Activated CD4-positive, alpha-beta T cell treated with anti-CD3 and anti-CD28 coated beads, Interleukin-2, amount 50 U/mL, for 16 hours (primary cell): ENCODE measurements at places on chromosomes 7 and 10.

DNA sequence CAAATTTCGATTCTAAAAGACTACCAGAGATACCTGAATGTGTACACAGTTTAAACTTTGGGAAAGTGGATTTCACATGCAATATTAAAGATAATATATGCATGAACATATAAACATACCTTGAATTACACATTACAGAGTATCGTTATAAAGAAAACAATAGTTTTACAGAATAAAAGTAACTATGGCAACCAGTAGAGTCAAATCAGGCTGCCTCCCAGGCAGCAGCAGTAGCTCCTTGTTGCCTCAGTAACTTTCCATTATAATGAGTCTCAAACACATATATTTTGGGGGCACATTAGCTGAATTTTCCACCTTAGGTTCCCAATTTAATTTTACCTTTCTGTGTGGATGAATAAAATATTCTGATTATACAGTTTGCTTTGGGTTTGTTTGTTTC is 164.4 kb upstream of the FEZF1 start:
- DNase-seq = no peak

DNA sequence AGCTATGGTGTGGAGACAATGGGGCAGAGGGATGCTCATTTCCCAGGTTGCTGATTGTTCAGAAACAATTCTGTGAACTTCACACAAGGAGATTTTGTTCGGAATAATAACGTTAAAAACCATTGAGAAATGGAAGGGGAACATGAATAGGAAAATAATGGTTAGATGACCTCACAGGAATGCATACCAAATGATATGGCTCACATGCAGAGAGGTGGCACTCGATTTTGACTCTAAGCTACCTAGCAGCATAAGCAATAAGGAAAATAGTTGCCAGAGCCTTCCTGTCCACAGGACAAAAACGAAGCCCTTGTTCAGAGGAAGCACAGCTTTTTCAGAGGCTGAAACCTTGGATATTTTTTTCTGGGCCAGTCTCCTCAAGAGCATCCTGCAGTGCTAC is 293.1 kb downstream of the ZEB1 start:
- no peak for DNase-seq

DNA sequence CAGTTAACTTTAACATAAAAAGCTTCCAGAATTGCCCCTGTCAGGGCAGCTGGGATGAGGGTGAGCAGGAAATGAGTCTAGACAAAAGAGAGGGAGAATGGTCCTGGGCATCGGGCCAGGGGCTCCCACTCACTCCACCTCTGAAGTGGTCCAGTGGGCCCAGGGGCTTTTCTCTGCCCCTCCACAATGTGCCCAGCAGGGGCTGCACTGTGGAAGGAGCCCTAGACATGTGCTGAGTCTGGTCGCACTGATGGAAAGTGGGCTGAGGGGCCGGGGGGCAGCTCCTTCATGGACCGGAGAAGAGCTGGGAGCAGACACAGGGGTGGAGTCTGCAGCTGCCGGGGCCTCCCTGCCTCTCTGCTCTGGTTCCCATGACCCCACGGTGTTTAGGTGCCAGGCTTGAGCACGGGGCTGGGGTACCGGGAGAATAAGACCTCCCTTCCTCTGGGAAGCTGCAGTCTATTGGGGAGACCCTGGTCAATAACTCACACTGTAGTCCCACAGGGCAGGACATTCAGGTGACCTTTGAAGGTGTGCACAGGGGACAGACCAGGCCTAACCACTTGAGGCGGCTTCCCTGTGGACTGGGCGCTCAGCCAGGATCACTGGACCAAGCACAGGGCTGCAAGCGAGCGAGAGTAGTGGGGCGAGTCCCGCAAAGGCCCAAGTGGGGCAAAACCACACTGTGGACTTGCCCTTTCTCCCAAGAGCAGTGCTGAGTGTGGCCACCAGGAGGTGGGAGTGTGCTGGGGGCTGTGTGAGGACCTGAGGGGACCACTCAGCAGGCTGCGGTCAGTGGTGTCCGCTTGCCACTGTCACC is 6.1 kb downstream of the ADCY1 start:
- no peak for DNase-seq

GRCh38 chr10:58838561-58839208 is 326.0 kb downstream of the BICC1 start:
- DNase-seq = no peak

DNA sequence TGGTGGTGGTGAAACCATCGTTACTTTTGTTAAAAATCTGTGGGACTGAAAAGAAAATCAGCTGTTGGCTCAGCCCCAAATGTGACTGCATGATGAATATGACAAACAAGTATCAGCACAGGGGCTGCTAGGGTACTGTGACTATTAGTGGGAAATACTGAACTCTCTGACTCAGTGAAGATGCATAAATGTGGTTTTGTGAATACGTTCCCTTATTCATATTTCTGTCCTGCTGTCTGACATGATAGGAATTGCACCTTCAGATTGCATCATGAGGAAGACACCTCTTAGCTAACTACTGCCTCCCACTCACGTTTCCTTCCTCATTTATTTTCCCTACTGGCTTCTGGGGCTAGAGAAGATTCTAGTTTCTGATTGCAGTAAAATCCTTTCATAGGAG is 1.4 kb downstream of the CLEC5A start:
- DNase-seq = no peak
